Thoracic aorta (tissue), 2 donors: ENCODE measurements at places on chromosomes 12 and 14. TPM values are rescaled to one million over a fixed set of nuclear protein-coding genes. Genes with fewer than 3 reads are reported as not detected.

GRCh38 chr12:19644571-19644970 is 205.3 kb downstream of the AEBP2 start:
- DNase-seq: no peak

Gene TC2N
- total RNA-seq: 146 TPM

GRCh38 chr12:45357539-45358417 is 141.9 kb downstream of the ANO6 start:
- DNase-seq: no peak

DNA sequence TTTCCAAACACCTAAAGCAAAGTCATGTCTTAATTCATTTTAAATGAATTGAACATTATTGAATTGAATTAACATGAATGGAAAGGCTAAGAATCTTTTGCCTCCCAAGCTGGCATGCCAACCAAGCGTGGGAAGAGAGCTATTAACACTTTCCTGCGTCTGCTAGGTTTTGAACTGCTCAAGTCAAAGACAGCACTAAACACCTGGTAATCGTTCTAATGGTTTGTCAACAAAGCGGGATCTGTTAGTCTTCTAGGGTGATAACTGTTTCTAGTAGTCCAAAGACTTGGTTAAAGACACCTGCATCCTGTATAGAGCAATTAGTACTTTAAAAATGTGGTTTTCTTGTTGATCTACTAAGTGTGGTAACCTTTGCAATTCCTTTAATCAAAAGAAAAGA is 164.2 kb upstream of the HMGA2 start:
- DNase-seq: no peak

DNA sequence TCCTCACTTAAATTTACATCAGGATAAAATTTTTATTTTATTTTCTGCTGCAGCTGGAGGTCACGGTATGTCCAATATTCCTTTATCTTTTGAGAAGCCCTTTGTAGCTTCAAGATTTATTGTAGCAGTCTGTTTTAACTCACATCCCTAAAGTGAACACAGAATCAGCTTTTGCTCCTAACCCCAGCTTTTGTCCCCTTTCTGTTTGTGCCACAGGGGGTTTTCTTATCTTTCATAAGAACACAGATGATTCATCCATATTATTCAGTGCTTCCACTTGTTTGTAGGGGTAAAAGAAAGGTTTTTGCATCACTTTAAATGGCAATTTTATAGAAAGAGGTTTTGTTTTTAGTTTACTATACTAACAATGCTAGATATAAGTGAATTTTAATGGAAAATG is 21.8 kb upstream of the PIK3C2G start:
- no peak for DNase-seq

Gene KLRG1
- total RNA-seq: 5.9 TPM

Gene ISM2
- total RNA-seq: not detected

DNA sequence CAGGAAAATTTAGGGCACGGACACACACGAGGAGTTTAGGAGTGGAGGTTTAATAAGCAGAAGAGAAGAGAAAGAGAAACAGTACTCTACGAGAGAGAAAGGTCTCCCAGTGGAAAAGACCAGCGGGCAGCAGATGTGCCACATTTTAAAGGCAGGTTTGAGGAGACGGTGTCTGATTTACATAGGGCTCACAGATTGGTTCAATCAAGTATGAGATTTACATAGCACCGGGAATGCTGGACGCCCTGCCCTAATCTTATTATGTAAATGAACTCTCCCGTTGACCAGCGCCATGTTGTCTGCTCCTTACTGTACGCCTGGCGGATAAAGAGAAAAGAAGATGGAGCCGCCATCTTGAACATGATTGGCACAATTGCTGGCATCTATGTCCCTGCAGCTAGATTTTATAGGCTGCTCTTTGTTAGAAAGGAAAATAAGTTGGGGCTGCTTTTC is 17.9 kb downstream of the NFKBIA start:
- no peak for DNase-seq

- DNase-seq: no peak
These were observed 70.9 kb downstream of the STXBP6 start for GRCh38 chr14:24978862-24979724.

Gene GALNT8
- 4.5 TPM for total RNA-seq

- DNase-seq: no peak
These were observed 11.9 kb upstream of the ATP5F1B start for GRCh38 chr12:56657416-56658379.

Gene CBLN3
- total RNA-seq: 4.2 TPM

DNA sequence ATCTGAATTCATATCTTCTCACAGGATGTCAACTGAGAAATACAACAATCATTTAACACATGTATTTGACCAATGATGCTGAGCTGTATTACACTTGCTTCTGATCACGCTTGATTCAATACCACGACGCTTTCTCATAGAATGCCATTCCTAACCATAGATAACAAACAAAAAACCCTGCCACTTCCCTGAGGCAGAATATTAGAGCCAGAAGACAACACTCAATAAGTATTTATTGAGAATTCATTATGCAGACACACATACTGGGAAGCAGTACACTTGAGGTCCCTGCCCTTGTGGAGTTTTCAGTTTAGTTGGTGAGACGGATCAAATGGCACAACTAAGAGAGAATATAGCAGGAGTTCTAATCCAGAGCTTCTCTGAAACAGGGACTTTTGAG is 32.4 kb downstream of the BLTP3B start:
- DNase-seq: no peak

Gene KRT1
- 3.5 TPM for total RNA-seq

DNA sequence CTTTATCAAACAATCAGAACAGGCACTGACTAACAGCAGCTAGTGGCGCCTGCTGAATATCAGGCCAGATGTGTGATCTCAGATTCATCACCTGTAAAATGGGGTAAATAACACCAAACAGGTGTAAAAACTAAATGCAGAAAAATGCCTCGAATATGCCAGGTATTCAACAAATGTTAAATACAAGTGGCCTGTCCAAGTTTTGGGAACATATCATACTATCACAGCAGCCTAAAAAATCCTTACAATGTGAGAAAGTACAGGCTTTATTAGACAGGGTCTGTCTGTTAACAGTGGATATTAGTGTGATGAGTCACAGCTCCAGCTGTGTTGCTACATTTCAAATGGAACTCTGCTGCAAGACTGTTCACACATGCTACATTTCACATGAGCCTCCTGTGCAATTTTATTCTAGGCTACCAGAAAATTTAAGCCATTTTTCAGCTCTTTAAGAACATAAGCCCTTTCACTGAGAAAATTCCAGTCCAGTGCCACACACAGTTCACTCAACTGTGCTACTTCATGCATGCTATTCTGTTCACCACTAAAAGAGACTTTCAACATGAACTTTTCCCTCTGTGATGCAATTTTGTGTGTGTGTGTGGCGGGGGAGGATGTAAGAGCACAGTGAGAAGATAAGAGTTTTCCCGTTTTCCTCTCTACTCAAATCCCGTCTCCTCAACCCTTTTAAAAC is 56.7 kb downstream of the MSRB3 start:
- no peak for DNase-seq

- DNase-seq: no peak
These were observed 25.9 kb upstream of the COL2A1 start for GRCh38 chr12:48030173-48030650.

- no peak for DNase-seq
These were observed 18.1 kb downstream of the TAMALIN start for GRCh38 chr12:52024845-52025230.

DNA sequence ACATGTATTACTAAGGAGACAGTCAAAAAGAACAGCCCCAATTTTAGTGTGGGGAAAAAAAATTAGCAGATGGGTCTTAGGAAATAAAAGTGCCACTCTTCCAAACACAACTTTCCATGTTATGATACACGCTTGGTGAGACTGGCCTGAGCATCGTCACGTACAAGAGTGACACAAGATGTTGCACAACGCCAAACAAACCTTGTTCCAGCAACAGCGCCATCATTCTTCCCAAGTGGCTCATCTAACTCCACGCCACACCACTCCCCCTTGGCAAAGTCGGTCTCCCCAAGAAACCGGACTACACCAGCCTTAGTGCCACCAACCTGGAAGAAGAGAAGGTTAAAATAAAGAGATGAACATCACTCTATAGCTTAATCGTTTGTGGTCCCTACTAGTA is 58.7 kb downstream of the CLIP1 start:
- DNase-seq: no peak

DNA sequence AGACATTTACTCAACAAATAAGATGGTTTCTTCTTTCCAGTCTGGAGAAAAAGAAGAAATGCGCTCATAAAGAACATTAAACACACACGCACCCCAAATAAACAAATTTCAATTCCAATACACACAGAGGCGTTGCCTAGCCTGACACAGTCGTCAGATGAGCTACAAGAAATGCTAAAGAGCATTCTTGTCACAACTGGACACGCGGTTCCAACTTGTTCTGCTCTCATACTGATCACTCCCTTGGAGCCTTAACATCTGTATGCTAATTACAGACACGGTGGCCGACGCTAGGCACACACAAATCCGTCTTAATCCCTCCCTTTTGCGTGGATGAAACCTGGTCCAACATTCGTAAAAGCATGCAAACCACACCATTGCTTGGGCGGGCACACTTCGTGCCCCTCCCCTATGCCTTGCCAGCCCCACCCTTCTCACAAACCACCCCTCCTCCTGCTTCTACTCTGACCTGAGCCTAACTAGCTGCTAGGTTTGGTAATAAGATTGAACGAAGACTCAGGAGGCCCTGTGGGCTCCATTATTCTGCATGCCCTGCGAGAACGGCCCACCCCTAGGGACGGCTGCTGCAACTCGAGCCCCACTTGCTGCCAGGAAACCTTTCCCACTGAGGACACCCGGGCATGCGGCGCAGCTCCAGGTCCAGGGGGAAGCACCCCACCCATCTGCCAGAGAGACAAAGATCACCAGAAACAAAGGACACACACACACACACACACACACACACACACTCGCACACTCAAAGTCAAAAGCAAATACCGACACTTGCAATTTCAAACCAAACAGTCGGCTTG is 1.2 kb downstream of the KCNK10 start:
- DNase-seq: no peak

- DNase-seq: no peak
These were observed 106.9 kb upstream of the CPM start for GRCh38 chr12:69039911-69040310.

- no peak for DNase-seq
These were observed 1.5 kb downstream of the CRACR2A start for GRCh38 chr12:3751151-3752095.

Gene HCAR2
- not detected for total RNA-seq

DNA sequence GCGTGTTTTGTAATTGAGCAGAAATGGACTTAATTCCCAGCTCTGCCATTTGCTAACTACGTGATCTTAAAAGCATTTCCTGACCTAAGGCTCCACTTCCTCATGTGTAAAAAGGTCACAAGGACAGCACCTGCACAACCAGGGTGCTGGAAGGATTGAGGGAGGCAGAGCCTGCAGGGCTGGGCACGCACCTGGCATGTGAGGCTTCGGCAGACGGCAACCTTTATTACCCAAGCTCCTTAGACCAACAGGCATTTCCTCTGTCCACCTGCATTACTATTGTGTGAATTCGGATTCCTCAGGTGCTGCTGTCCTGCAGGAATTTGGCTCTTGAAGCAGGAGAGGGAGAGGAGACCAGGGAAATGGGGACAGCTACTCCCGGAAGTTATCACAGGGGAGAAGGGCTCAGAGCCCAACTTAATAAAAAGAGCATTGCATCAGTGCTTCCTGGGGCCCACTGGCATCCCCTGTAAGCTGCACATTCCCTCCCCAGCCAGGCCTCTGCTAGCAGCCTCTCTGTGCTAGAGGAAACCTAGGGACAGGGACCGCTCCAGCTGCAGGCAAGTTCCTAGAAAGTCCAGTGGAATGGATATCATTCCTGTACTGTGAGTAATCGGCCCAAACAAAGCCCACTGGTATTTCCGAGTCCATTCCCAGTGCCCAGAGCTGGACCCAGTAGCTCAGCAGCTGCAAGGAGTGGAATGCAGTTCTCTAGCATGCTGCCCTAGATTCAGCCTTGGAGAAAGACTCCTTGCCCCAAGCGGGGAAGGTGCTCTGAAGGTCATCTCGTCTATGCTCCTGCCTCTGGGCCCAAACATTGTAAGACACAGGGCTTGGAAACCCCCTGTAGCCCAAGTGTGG is 157.1 kb upstream of the CCND2 start:
- no peak for DNase-seq

Gene SLCO1C1
- total RNA-seq: 1.5 TPM

- no peak for DNase-seq
These were observed 185.8 kb upstream of the RMST start for GRCh38 chr12:97276661-97277429.

Gene BIN2
- 11.9 TPM for total RNA-seq

Gene ART4
- 38.0 TPM for total RNA-seq

Gene EPYC
- not detected for total RNA-seq

Gene ARG2
- total RNA-seq: 12.5 TPM

DNA sequence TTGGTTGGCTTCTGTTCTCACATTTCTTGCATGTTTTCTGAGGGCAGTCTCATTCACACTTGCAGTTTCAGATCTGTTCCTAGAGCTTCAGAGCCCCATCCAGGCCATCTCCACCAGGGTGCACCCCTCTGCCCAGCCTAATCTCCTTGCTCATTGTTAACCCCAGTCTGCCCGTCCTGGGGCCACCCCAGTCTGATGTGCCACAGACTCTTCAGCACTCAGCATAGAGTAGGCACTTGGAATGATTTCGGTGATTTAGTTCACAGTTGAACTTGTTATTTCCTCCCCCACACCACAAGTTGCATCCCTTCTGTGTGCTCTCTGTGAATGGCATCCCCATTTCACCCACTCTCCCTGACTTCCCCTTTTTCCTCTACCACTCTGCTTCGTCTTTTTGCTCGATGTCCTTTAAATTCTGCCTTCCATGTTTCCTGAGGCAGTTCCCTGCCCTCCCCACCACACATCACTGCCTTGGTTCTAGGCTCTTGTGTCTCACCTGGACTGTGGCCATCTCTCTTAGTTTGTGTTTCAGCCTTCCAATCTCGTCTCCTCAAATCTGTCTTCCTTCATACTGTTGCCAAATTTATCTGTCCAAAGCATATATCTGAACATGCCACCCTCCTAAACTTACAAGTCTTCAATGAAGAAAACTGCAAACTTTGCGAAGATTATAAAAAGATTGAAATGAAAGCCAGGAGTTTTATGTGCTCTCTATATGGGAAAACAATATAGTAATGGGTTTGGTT is 41.5 kb downstream of the ANO6 start:
- DNase-seq: no peak

GRCh38 chr12:78018171-78018910 is 187.6 kb downstream of the NAV3 start:
- DNase-seq: no peak

Gene HPD
- total RNA-seq: 6.8 TPM

GRCh38 chr12:2507814-2508213 is 287.0 kb upstream of the FKBP4 start:
- DNase-seq: no peak

DNA sequence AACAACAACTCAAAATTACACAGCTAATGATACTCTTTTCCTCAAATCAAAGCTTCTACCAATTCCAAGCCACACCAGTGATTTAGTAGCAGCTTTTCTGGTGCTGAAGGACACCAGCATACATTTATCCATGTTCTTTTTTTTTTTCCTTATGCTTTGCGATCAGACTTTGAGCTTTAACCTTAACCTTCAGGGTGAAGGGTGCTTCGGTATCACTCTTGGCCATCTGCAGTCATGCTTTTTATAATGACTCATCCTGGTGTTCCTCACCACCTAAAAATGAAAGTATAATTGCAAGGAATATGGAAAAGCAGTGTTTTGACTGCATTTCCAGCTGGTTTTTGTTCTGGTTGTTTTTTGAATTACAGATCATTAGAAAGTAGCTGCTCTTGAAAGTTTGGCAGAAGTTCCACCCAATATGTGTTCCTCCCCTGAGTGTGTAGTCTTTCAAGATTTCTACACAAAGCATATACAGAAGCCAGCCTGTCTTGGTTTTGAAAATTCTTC is 1.3 kb upstream of the SLC41A2 start:
- no peak for DNase-seq
